ENCODE measurements at places on chromosomes 4 and X.

GRCh38 chr4:108018040-108018883, 28.6 kb downstream of the HADH start:
- DNase-seq, result peak; percentile 64

DNA sequence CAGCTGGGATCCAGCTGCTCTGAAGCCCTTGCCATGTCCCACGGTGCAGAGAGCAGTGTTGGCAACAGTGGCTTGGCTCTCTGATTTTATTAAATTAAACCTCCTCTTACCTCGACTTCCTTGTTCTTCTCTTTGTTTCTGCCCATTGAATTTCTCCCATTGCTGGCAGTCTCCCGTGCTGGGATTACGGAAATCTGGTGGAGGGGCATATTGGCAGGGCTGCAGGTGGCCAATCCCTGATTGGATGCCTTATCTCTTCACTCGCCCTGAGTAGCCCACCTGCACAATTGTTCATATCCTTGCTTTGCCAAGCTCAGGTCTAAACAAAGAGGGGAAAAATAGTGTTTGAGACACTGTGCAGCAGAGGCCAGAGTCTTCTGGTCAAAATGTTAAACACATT, 493.9 kb downstream of the TMA16 start:
- no peak for DNase-seq

- no peak for DNase-seq
These were observed 268.1 kb upstream of the SLITRK2 start for GRCh38 chrX:145549496-145549895.

DNA sequence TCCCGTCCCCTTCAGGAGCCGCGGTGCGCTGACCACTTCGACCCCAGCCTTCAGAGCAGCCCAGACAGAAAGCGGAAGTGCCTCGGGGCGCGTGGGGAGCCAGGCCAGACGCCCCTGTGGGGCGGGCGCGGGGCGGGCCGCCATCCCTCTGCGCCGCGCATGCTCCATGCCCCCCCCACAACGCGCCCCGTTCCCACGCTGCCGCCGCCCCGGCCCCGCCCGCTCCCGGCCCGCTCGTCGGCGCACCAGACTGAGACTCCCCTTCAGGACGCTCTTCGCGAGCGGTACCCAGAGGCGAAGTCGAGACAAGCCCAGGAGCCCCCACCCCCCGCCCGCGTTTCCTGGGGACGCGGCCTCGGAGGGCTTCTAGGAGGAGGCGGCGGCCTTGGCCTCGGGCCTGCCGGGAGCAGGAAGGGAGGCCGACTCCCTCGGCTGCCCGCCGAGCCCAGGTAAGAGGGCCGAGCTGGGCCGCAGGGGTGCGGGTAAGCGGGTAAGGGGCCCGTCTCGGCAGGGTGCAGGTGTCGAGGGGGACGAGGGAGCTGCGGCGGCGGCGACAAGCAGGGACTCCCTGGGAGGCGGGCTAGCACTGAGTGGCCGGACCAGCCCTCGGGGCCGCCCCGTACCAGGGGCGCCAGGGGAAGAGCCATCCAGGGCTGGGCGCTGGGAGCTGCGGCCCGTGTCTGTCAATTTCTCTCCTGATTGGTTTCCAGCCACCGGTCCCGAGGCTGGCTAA, at the start of gene ZFP92:
TSS of gene ZFP92 (plus strand) at position 218 of the 733 bp plus-strand sequence. CDS start 6,851 bp downstream, outside the sequence.
- DNase-seq, result no peak

- no peak for DNase-seq
These were observed 277.4 kb downstream of the NKX6-1 start for GRCh38 chr4:84221704-84222103.

GRCh38 chrX:77447653-77448569, 722 bp downstream of the FGF16 start:
- no peak for DNase-seq

GRCh38 chr4:36288731-36289426, 7.5 kb downstream of the DTHD1 start:
- DNase-seq, result no peak

DNA sequence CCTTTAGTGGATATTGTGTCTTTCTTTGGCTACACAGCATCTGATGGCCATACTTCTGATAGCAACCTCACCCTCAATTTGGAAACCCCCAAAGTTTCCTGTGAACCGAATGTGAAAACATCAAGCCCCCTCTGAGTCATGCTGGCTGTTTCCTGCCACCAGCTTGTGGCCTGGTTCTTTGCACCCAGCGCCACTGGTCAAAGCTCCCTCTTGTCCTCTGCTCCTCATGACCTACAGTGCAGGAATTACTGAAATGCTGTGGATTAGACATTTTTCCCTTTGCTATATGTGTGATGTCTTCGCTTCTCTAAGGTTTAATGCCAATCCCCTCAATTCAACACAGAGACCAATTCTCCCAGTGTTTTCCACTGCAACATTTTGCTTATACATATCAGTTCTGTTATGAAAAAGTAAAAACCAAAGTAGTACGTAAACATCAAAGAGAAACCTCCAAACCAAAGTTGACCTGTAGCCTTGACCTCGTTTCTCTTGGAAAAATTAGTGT, 224.0 kb upstream of the TENM3 start:
- no peak for DNase-seq

- DNase-seq, result no peak
These were observed 26.4 kb upstream of the HPGDS start for GRCh38 chr4:94369046-94369445.

DNA sequence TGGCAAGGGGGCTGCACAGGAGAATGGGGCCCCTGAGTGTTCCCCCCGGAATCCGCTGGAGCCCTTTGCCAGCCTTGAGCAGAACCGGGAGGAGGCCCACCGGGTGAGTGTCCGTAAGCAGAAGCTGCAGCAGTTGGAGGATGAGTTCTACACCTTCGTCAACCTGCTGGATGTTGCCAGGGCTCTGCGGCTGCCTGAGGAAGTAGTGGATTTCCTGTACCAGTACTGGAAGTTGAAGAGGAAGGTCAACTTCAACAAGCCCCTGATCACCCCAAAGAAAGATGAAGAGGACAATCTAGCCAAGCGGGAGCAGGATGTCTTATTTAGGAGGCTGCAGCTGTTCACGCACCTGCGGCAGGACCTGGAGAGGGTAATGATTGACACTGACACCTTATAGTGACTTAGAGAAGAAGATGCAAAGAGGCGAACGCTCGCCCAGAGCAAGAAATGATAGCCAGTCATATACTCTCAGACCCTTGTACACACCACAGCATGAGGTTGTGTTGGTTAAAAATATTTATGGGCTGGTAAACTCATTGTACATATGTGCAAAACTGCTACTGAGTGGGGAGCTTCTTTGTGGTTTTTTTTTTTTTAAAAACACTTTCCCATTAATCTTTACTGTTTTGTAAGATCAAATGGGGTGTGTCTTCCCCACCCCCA, 52.5 kb downstream of the JADE1 start:
- no peak for DNase-seq

- DNase-seq, result no peak
These were observed 179.5 kb downstream of the PPARGC1A start for GRCh38 chr4:23710298-23710697.

- no peak for DNase-seq
These were observed 342.5 kb upstream of the NDST3 start for GRCh38 chr4:117691572-117692351.

DNA sequence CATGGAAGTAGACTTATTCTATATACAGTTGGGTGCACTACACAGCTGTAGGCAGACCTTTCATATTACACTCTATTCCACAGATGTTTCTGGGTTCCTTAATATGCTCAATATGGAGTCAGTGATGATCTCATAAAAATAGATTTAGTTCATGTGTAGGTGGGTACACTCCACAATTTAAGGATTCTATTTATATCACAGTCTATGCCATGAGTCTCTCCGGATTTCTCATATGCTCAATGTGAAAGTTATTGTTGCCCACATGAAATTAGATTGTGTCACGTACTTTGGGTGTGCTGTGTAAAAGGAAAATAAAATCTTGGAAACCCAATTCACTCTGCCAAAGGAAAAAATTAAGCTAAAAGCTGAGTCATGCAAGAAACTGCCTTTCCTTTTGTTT, 32.5 kb upstream of the TASL start:
- DNase-seq, result no peak

Data from stimulated activated CD4-positive, alpha-beta T cell treated with anti-CD3 and anti-CD28 coated beads, Interleukin-1b, Interleukin-23, amount 100 ng/mL, for 1 hour (primary cell).